Skeletal muscle cell (primary cell): ENCODE measurements at places on chromosomes 16 and 17.

DNA sequence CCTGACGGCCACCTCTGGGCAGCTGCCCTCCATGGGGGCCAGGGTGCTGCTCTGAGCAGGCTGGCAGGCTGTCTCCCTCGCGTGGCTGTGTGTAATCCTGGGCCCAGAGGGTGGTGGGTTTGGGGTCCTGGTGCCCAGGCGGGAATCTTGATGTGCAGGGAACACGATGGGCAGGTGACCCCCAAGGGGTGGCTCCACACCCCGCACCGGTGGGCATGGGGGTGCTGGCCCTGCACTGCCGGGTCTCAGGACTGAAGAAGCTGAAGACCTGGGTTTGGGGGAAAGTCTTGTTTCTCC is 8.6 kb downstream of the CHMP6 start:
- DNase-seq, result no peak

DNA sequence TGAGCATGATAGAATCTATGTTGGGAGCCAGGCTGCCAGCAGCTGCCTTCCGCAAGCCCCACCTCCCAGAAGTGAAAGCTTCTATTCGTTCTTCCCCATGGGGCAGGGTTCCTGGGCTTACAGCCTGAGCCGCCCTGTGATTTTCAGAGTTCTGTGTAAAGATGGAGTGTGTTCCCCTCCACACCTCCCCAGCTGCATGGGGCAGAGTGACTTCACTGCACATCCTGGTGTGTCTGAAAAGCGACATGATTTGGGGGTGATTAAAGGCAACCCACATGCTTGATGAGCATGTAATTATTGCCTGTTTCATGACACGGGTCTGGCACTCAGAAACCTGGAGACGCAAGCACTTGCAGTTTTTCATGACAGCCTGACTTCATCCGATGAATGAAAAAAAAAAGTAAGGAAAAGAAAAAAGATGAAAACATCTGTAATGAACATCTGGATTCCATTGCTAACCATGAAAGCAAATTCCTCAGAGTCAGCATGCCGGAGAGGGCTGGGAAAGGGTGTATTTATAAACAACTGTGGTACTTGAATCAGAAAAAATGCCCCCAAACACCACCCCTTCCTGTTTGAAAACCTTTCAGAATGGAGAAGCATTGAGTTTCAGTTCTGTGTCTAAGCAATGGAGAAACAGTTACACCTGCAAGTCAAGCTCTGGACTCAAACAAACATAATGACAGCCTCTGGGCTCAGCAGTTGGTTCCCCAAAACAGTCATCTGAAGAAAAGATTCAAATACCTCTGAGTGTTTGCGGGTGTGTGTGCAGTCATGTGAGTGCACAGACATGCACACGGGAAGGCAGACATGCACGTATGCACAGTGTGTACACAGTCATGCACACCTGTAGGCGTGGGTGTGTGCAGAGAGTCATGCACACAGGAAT is 266.0 kb downstream of the ENGASE start:
- no peak for DNase-seq

DNA sequence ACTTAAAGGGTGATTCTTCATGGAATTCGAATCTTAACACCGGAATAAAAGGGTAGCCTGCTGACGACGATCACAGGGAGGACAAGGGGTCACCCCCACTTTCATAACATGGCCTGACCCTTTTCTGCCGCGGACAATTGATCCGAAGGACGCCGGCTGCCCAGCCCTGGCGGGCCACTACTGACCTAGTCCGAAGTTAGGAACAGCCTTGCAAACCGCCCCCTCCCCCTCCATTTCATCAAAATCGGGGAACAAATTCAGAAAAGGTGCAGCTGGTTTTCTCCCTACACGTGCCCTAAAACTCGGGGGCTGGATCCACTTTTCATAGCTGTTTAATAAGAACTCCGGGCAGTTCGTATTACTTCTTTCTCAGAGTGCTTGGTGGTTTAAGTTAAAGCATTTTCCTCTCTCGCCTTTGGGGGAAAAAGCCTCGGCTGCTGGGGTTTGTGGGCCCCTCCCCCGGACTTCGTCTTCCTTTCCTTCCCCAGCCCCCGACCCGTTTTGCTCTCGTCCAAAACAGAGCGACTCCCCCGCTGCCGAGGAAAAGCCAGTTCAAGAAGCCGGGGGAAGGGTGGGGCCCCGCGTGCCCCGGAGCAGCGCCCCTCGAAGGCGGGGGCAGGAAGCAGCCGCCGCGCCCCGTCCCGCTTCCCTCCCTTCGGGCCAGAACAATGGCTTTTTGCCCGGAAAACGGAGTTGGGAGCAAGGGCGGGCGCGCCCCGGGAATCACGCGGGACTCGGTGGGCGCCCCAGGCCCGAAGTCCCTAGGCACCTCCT is 641 bp upstream of the CBX2 start:
- no peak for DNase-seq

DNA sequence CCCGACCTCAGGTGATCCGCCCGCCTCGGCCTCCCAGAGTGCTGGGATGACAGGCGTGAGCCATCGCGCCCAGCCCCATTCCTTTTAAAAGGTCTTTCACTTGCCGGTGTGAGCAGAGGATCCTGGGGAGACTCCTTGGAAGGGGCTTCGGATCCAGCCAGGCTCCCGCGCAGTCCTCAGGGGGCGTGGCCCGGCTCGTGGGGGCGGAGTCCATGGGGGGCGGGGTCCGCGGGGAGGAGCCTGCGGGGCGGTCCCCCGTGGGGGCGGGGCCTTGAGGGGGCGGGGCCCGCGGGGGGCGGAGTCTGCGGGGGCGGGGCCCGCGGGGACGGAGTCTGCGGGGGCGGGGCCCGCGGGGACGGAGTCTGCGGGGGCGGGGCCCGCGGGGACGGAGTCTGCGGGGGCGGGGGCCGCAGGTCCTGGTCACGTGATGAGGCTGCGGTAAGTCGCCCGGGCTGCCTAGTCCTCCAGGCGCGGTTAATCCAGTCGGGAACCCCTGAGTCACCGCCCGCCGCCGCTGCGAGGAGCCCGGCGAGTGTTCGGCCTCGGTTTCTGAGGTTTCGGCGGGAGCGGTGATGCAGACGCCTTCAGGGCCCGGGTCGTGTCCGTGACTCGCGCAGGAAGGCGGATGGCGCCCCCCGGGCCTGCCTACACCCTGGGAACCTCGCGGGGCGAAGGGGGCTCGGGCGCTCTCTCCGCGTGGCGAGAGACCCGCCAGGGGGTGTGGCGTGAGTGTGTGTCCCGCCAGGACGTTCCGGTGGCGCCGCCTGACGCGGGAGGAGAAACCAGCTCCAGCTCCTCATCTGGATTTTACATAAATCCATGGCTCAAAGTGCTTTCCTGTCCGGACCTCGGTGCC is 23.6 kb upstream of the ABR start:
- DNase-seq, result no peak

DNA sequence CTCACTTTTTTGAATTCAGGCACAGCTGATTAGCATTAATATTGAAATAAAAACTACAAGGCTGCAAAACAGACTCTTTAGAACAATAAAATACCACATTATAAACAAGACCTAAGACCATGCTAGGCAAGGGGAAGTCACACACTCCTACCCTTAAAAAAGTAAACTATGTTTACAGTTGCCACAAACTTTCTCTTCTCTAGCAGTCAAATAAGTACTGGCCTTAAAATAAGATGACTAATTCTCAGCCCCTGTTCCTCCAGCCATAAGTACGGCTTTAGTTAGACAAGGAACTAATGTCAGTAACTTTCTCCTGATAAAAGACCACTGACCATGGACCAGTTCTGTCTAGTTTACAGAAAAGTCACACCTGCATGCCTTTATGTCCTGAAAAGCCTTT is 19.5 kb upstream of the CPHXL start:
- DNase-seq, result no peak

GRCh38 chr16:69903865-69904415 is 47.2 kb upstream of the CLEC18A start:
- DNase-seq, result no peak

DNA sequence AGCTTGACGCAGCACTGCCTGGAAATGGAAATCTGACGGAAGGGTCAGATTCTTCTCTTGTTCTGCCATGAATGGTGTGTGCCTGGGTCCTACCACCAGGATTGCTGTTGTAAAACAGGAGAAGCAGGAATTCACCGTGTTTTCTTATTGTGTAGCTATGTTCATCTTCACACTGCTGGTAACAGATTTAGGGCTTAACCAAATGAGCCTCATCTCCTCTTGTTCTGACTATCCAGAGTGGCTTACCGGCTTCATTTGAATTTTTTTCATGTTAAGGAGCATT is 97.3 kb upstream of the CHMP6 start:
- DNase-seq, result no peak

GRCh38 chr16:83856792-83857191 is 42.1 kb upstream of the MLYCD start:
- DNase-seq, result no peak

DNA sequence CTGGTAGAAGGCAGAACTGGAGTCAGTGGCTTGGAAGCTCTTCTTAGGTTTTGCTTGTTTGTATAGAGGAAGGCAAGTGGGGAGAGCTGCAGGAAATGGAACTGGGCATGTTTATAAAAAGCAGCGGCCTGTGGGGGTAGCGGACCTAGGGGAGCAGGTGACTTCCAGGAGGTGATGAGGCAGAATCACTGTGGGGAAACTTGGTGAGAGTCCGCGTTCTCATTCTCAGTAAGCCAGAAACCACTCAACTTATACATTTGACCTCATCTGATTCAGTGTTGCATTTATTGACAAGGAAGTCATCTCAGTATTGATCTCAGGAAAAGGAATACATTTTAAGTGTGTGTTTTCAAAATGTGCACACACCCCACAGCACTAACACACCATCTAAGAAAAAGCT is 299.8 kb downstream of the CNTNAP4 start:
- DNase-seq, result no peak

DNA sequence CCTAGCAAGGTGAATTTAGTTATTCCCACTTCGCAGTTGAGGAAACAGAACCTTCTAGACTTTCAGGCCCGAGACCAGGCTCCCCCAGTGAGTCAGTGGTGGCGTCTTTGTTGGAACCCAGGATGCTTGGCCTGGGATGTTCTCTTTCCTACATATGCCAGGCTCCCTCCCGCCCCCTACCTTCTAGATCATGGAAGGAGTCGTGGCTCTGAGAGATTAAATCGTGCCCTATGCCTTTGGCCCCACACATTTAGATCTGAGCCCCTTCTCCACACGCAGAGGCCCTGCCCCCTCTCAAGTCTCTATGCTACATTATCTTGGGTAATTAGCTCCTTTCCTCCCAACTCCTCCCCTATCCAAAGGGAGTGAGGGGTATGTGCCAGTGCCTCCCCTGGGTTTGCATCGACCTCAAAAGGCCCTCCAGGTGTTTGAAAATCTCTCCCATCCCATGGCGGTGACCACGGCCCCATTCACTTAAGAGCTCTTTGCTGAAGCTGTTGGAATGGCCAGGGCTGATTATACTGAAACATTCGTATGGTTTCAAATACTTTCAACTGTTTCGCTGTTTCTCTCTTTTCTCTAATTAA is 3.0 kb downstream of the NGFR start:
- no peak for DNase-seq

GRCh38 chr16:79358188-79358587 is 242.3 kb downstream of the MAF start:
- no peak for DNase-seq

GRCh38 chr16:9846362-9847099 is 335.7 kb downstream of the GRIN2A start:
- DNase-seq, result no peak

- no peak for DNase-seq
Measured at GRCh38 chr17:67998466-67998865, 2.2 kb upstream of the C17orf58 start.

- no peak for DNase-seq
Measured at GRCh38 chr16:53261276-53261675, 173.0 kb upstream of the RBL2 start.

DNA sequence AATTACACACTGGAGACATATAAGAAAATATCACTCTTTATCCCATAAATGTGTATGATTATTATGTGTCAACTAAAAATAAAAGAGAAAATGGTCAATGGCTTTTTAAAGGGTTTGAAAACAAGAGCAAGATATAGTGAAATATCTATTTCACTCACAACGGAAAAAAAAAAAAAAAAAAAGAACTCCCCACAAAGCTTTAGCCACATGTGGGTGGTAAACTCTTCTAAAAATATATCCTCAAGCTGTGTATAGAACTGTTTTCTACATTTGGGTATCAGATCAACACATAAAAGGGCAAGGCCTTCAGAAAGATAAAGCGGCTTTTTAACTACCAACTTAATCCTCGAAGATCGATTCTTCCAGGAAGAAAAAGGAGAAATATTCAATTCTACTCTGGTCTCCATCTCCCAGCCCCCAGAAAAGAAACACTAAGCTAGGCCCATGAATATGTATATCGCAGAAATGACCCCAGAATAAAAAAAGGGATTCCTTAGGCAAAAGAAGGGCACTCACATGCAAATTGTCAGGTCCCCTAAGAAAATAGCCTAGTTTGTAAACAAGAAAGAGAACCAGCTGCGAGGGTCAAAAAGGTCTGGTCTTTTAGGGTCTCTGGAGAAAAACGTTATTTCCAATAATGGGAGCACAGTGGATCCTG is 4.4 kb downstream of the LITAF start:
- no peak for DNase-seq
